ENCODE measurements at places on chromosomes 5 and 9.

DNA sequence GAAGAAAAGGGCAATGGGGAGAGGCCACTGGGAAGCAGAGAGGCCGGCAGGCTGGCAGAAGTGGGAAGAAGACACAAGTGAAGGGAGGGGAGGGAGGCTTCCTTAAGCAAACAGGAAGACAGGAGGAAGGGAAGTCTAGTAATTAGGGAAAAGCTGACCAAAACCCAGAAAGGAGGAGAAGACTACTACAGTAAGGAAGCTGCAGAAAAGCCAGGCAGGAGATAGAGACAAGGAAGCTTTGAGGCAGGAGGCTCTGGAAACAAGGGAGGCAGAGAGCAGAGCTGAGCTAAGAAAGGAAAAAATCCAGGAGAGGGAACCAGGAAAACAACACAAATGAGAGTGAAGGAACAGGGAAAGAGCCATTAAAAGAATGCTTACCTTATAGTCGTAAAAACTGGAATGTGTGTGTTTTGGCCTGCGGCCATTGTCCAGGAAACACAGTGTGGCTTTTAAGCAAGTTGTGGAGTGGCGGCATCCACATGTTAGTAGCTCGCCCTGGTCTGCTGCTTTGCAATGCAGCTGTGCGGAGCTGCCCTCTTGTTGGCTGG lies 317.1 kb upstream of the CLINT1 start:
- peak; percentile 24 for DNase-seq
- H3K36me3 ChIP-seq: no peaks in the 10 kb centered on the region
- H3K4me3 ChIP-seq: no peak overlapping the region
- no peaks in the 10 kb centered on the region for H3K27me3 ChIP-seq
- peaks cover 4% of the 10 kb centered on the region for H3K4me1 ChIP-seq

GRCh38 chr9:130461731-130462130 lies 17.0 kb downstream of the ASS1 start:
- no peak for DNase-seq
- H3K27me3 ChIP-seq: no peaks in the 10 kb centered on the region
- no peak overlapping the region for H3K4me3 ChIP-seq
- no peaks in the 10 kb centered on the region for H3K4me1 ChIP-seq

DNA sequence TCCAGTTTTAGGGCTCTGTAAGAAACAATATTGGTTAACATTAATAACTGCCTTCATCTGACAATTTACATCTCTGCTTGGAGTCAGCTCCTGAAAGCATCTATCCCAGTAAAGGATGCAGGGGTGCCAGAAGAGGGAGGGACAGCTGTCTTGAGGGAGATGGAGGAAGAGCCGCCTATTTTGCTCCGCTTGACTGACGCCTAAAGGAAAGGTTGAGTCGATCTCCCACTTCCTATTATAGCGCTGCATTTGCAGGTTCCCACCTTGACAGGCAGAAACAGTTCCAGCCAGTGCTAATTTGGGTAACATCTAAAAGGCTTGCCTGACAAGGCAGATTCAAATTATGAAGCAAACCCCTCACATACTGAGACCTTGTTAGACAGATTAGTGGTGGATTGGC lies 374.6 kb downstream of the SPATA31D1 start:
- no peak overlapping the region for H3K4me3 ChIP-seq
- no peaks in the 10 kb centered on the region for H3K27me3 ChIP-seq
- no peak overlapping the region for H3K27ac ChIP-seq

- no peaks in the 10 kb centered on the region for H3K36me3 ChIP-seq
- peaks cover 2% of the 10 kb centered on the region for H3K27me3 ChIP-seq
- H3K4me1 ChIP-seq: no peaks in the 10 kb centered on the region
- DNase-seq: no peak
- H3K27ac ChIP-seq: no peak overlapping the region
- H3K4me3 ChIP-seq: no peak overlapping the region
Measured at GRCh38 chr5:41309275-41309674, 95.9 kb upstream of the C6 start.

DNA sequence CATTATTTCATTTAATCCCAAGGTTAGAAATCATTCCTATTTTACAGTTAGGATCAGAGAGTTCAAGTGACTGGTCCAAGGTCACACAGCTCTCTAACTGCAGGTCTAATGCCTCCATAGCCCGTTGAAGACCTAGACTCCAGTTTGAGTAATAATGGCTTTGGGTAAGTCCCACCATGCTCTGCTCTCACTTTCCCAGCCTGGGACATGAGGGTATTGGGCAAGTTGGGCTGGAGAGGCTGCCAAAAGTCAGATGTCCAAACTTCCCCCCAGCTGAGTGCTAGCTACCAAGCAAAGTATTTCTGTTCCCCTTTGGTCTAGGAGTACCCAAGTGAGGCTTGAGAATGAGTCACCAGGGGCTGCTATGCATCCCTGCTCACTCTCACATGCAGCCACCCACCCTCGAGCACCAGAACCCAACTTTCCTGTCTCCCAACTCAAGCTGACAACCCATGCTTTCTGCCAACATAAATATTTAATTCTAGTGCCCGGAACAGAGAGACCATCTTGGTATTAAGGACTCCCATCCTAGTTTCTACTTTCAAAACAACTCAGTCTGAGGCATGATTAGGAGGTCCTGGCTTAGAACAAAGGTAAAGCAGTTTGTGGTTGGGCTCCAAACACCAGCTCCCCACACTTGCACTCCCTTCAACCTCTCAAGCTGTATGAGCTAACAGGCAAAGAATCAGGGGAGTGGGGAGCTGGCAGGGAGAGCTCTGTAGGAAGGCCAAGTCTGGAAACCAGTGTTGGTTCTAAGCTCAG lies 236.5 kb upstream of the TRIM32 start:
- no peaks in the 10 kb centered on the region for H3K36me3 ChIP-seq
- no peaks in the 10 kb centered on the region for H3K27me3 ChIP-seq
- no peaks in the 10 kb centered on the region for H3K4me1 ChIP-seq
- H3K27ac ChIP-seq: no peak overlapping the region
- no peak overlapping the region for H3K4me3 ChIP-seq
- DNase-seq: no peak

GRCh38 chr5:14237317-14238086 lies 94.4 kb downstream of the TRIO start:
- H3K27ac ChIP-seq: no peak overlapping the region
- H3K36me3 ChIP-seq: no peaks in the 10 kb centered on the region
- H3K27me3 ChIP-seq: no peaks in the 10 kb centered on the region
- DNase-seq: no peak
- H3K4me3 ChIP-seq: no peak overlapping the region

- DNase-seq: no peak
- H3K4me3 ChIP-seq: no peak overlapping the region
- peaks cover 11% of the 10 kb centered on the region for H3K4me1 ChIP-seq
- no peaks in the 10 kb centered on the region for H3K27me3 ChIP-seq
- no peak overlapping the region for H3K27ac ChIP-seq
Measured at GRCh38 chr9:137545123-137545522, 5.1 kb downstream of the PNPLA7 start.

GRCh38 chr5:122259995-122260394 lies 52.0 kb upstream of the SNCAIP start:
- peak; percentile 48 for DNase-seq
- H3K4me3 ChIP-seq: no peak overlapping the region
- no peaks in the 10 kb centered on the region for H3K27me3 ChIP-seq
- no peak overlapping the region for H3K27ac ChIP-seq

GRCh38 chr9:38686933-38687332 lies 33.0 kb downstream of the FAM240B start:
- no peak overlapping the region for H3K4me3 ChIP-seq
- no peaks in the 10 kb centered on the region for H3K27me3 ChIP-seq
- DNase-seq: no peak
- no peak overlapping the region for H3K27ac ChIP-seq

GRCh38 chr9:127404631-127405030 lies 7.7 kb downstream of the SLC2A8 start:
- DNase-seq: no peak
- no peaks in the 10 kb centered on the region for H3K27me3 ChIP-seq
- H3K27ac ChIP-seq: no peak overlapping the region
- H3K4me3 ChIP-seq: no peak overlapping the region
- no peaks in the 10 kb centered on the region for H3K4me1 ChIP-seq
- H3K36me3 ChIP-seq: no peaks in the 10 kb centered on the region

DNA sequence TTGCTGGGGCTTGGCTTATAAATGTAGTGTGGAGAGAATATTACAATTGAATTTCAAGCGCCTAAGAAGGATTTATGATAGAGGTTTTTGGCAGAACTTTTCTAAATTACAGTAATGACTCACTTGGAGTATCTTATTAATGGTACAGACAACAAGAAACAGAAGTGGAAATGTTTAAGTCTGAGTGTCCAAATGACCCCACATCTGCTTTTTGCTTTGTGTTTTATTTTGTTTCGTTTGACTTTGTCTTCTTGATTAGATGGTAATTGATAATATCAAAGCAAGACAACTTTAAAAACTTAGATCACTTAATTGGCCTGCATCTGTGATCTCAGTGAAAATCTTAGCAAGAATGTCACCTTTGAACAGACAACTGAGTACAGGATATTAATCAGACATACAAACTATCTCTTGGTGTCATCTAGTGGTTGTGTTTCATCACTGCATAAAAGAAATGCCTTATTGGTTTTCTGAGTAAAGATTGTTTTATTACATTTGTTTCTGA lies 577.4 kb downstream of the ISL1 start:
- H3K4me1 ChIP-seq: no peaks in the 10 kb centered on the region
- no peak overlapping the region for H3K27ac ChIP-seq
- no peak overlapping the region for H3K4me3 ChIP-seq
- DNase-seq: no peak
- H3K36me3 ChIP-seq: no peaks in the 10 kb centered on the region

GRCh38 chr5:156394642-156395305 lies 67.8 kb downstream of the SGCD start:
- no peak overlapping the region for H3K27ac ChIP-seq
- H3K36me3 ChIP-seq: no peaks in the 10 kb centered on the region
- H3K4me1 ChIP-seq: peaks cover 11% of the 10 kb centered on the region
- H3K4me3 ChIP-seq: no peak overlapping the region

- peaks cover 2% of the 10 kb centered on the region for H3K4me1 ChIP-seq
- H3K4me3 ChIP-seq: no peak overlapping the region
- H3K36me3 ChIP-seq: no peaks in the 10 kb centered on the region
- H3K27me3 ChIP-seq: no peaks in the 10 kb centered on the region
Measured at GRCh38 chr9:135464181-135464580, 15.4 kb upstream of the PPP1R26 start.

- no peaks in the 10 kb centered on the region for H3K4me1 ChIP-seq
- DNase-seq: no peak
- H3K27me3 ChIP-seq: no peaks in the 10 kb centered on the region
- no peak overlapping the region for H3K27ac ChIP-seq
- H3K36me3 ChIP-seq: no peaks in the 10 kb centered on the region
Measured at GRCh38 chr9:84294241-84294950, 46.2 kb downstream of the SLC28A3 start.

DNA sequence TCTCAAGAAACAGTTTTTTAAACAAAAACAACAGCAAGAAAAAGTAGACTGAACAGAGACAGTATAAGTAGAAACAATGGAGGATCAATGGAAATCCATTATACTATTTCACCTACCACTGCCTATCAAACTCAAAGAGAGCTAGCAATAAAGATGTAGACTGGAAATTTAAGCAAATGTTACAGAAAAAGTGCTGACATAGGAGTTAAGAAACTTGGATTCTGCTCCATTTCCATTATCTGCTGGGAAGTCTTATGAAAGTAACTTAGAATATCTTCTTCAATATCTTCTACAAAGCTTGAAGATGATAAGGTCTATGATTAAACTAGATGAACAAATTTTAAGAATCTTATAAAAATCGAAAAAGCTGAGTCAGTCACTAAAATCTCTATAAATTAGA lies 1469.8 kb upstream of the C9orf72 start:
- DNase-seq: no peak
- no peaks in the 10 kb centered on the region for H3K4me1 ChIP-seq
- no peaks in the 10 kb centered on the region for H3K36me3 ChIP-seq
- no peak overlapping the region for H3K4me3 ChIP-seq

DNA sequence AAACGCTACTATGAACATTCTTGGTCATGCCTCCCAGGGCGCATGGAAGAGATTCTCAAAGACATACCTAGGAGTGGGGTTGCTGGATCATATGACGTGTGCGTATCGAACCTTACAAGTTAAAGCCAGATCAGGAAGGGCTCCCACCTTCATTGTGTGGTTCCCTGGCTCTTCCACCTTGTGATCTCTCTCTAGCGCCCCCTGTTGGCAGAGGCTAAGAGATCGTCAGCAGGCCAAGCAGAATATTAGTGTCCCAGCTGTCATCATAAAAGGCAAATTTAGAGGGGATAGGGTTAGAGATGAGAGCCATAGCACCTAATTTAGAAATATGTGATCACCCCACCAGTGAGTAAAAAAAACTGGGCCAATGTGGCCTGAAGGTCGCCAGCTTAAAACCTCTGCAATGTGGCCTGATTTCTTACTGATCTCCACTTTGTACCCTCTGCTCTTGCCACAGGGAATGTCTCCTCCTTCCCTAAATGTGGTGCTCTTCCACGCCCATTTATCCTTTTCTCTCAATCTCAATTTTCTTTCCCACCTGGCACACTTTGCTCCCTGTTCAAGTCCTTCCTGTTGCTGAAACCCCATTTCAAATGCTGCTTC lies 91.7 kb upstream of the SHB start:
- no peak overlapping the region for H3K4me3 ChIP-seq
- H3K27me3 ChIP-seq: no peaks in the 10 kb centered on the region
- no peaks in the 10 kb centered on the region for H3K36me3 ChIP-seq
- DNase-seq: peak; percentile 37
- H3K4me1 ChIP-seq: no peaks in the 10 kb centered on the region

DNA sequence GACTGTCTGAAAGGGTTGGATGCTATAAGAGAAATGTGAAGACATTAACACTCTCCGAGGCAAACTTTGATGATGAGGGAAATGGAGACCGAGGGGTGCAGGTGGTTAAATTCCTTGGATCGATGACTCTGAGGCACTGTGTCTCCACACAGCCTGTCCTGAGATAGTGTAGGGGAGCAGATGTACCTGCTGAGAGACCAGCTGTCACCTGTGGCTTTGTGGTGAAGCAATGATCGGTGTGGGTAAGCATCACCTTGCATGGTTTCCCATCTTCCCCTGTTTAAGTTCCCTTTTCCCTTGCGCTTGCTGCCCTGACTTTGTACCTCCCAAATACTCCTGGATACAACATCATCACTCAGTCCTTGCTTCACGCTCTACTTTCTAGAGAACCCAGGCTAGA lies 9.8 kb upstream of the MIER3 start:
- H3K4me3 ChIP-seq: no peak overlapping the region
- H3K27ac ChIP-seq: no peak overlapping the region
- H3K36me3 ChIP-seq: no peaks in the 10 kb centered on the region
- no peaks in the 10 kb centered on the region for H3K4me1 ChIP-seq

- no peaks in the 10 kb centered on the region for H3K36me3 ChIP-seq
- H3K4me1 ChIP-seq: peaks cover 15% of the 10 kb centered on the region
- DNase-seq: no peak
Measured at GRCh38 chr9:70474413-70474812, 60.0 kb upstream of the KLF9 start.

DNA sequence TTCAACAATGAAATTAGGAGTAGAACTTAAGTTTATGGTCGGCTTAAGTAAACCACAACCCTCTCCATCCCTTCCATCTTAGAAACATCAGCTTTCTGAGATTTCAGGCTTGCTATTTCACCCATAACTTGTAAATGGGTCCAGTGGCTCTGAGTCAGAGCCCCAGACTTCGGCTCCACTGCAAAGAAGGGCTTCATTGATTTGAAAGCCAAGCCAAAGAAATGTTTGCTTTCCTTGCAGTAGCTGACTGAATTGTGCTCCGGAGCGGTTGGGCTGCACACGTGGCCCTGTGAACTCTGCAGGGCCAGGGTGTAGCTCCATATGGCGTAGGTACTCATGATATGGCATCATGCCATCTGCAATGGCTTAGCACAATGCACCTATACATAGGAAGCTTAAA lies 57.0 kb downstream of the NREP start:
- no peaks in the 10 kb centered on the region for H3K27me3 ChIP-seq
- H3K4me1 ChIP-seq: no peaks in the 10 kb centered on the region
- H3K27ac ChIP-seq: no peak overlapping the region
- H3K36me3 ChIP-seq: no peaks in the 10 kb centered on the region
- no peak for DNase-seq
- no peak overlapping the region for H3K4me3 ChIP-seq
